ENCODE measurements at places on chromosomes 7 and 10. TPM values are rescaled to one million over a fixed set of nuclear protein-coding genes. Genes with fewer than 3 reads are reported as not detected.

MEST gene
- 704 TPM for polyA plus RNA-seq

ABHD11 gene
- 30.7 TPM for polyA plus RNA-seq

PNLIPRP2 gene
- not detected for polyA plus RNA-seq

- DNase-seq: no peak
Observed at GRCh38 chr10:60388709-60389301, 870 bp downstream of the ANK3 start.

GRCh38 chr10:8352171-8353075, 297.9 kb downstream of the GATA3 start:
- no peak for DNase-seq

GRCh38 chr10:129706523-129706922, 239.5 kb downstream of the MGMT start:
- no peak for DNase-seq

GRCh38 chr7:155375337-155376277, 77.9 kb downstream of the INSIG1 start:
- DNase-seq: no peak

GRCh38 chr10:105834261-105835059, 1193.4 kb downstream of the SORCS3 start:
- no peak for DNase-seq

- no peak for DNase-seq
Observed at GRCh38 chr7:130299866-130300265, 6.9 kb downstream of the CPA4 start.

GRCh38 chr7:70056363-70056762, 458.1 kb downstream of the AUTS2 start:
- DNase-seq: no peak

GRCh38 chr10:31393844-31394243, 74.8 kb downstream of the ZEB1 start:
- DNase-seq: no peak

- DNase-seq: no peak
Observed at GRCh38 chr7:40583667-40584444, 449.1 kb downstream of the SUGCT start.

DNA sequence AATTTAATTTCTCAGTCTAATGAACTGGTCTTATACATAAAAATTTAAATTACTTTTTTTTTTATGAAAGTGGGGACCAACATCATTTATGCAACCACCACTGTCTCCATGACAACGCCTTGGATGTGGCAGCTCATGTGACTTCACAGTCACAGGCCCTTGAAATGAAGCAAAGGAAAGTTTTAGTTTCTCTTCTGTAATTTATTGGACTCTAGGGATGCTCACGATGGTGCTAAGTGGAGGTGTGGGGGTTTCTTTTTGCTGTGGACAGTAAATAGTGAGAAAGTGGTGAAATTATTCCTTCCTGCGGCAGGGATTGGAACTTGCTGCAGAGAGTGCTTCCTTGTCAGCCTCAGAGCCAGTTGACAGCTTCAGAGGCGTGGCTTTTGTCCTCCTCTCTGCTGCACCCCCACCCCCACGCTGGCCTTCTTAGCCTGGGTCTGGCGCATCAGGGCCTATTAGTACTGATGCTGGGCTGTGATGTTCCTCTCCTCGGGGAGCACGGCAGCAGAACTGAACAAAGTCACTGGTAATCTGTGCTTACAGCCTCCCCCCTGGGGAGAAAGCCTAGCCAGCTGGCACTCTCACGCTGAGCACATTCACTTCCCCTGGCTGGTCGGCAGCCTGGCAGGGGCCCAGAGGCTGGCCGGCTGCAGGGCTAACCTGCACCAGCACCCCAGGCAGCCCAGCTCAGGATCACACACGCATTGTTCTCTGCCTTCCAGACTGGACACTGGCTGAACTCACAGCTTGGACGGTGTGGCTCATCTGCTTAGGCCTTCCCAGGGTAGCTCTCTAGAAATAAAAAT, 517.5 kb upstream of the GALNT17 start:
- no peak for DNase-seq

DNA sequence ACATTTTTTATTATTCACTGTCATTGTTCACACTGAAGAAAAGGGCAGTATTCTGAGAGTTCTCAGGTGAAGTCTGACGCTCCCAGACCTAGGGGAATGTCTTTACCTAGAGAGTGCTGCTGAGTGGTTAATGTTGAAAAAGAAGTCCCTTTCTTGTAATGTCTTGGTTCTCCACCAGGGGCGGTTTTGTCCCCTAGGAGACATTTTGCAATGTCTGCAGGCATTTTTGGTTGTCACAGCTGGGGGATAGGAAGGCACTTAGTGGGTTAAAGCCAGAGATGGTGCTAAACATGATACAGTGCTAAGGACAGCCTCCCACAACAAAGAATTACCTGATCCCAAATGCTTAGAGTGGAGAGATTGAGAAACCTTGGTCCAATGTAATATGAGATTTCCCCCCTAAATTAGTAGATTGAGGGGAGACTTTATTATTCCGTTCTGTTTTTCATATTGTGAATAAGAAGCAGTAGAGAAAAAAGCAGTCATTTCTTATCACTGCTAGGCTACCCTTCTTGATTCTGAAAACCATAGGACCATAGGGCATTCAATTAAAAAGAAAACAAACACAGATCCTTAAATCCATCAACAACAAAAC, 13.1 kb downstream of the UMAD1 start:
- DNase-seq: no peak

DNA sequence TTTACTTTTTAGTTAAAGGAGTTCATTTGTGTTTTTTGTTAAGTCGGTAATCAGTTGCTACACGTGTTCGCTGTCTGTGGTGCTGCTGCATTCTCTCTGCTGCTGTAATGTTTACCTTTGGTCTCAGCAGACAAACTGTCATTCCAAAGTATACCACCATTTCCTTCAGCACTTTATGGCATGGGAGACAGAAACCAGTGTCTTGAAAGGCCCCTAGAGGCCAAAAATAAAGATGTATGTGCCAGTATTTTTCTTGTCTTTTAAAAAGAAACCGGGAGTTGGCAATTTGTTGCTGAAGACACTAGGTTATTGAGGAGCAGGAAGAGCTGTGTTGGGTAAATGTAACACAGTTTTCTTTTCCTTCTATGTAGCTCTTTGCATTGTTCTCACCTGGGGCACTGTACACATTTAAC, 24.1 kb downstream of the ZNF92 start:
- no peak for DNase-seq

DNA sequence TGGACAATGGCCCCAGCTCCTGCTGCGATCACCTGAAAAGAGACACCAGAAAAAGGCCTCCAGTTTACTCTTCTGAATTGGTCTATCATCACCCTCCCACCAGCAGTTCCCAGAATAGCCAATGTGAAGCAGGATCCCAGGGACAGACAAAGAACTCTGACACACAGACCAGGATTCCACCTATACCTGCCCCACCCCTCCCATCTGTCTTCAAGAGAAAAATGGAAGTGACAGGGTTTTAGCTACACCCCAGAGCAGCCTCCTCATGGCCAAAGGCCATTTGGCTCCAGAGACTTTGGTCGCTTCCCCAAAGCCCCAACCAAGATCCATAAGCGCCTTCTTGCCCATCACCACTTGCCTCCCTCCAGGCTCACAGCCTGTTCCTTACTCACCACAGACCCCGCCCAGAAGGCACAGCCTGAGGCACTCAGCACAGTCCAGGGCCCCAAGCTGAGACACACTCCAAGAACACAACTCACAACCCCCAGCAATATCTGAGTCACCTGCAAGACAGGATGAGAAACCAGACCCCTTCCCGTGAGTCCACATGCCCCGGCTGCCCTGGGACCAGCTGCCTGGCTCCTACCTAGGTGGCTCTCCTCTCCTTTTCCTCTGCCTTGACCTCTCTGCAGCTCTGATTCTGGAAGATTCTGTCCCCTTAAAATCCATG, 6.5 kb downstream of the TMEM176B start:
- DNase-seq: no peak
